ENCODE measurements at places on chromosomes 7 and 10. TPM values are rescaled to one million over a fixed set of nuclear protein-coding genes. Genes with fewer than 3 reads are reported as not detected.

Gene ZNF467
- total RNA-seq: 1.4 TPM

Gene CYCS
- total RNA-seq: 233 TPM

Gene BAMBI
- 13.7 TPM for total RNA-seq

Gene TMEM196
- total RNA-seq: not detected

Gene CTAGE6
- not detected for total RNA-seq
